Cortex of kidney (tissue), 1 donor: ENCODE measurements at places on chromosomes 16 and 17.

GRCh38 chr16:57818377-57819064 is 16.2 kb upstream of the KIFC3 start:
- DNase-seq = no peak

DNA sequence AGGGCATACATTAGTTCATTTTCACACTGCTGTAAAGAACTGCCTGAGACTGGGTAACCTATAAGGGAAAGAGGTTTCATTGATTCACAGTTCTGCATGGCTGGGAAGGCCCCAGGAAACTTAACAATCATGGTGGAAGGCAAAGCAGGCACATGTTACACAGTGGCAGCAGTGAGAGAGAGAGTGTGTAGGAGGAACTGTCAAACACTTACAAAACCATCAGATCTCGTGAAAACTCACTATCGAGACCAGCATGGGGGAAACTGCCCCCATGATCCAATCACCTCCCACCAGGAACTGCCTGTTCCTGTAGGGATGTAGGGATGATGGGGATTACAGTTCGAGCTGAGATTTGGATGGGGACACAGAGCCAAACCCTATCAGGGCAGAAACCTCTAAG is 17.2 kb downstream of the NUBP1 start:
- no peak for DNase-seq

DNA sequence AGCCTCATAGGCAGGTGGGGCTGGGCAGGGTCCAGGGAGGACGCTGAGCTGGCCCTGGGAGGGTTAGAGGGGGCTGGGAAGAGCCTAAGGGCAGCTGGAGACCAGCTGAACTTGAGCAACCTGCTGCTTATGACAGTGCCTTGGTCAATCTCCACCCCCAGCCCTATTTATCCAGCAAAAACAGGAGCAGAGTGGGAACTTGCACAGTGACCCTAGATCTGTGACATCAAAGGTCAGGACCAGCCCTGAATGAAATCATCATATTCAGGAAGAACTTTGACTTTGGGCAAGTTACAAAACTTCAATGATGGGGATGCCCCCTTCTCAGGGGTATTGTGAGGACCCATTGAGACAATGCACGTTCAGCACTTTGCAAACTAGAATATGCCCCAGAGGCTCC is 9.4 kb downstream of the CD300LF start:
- DNase-seq = no peak

DNA sequence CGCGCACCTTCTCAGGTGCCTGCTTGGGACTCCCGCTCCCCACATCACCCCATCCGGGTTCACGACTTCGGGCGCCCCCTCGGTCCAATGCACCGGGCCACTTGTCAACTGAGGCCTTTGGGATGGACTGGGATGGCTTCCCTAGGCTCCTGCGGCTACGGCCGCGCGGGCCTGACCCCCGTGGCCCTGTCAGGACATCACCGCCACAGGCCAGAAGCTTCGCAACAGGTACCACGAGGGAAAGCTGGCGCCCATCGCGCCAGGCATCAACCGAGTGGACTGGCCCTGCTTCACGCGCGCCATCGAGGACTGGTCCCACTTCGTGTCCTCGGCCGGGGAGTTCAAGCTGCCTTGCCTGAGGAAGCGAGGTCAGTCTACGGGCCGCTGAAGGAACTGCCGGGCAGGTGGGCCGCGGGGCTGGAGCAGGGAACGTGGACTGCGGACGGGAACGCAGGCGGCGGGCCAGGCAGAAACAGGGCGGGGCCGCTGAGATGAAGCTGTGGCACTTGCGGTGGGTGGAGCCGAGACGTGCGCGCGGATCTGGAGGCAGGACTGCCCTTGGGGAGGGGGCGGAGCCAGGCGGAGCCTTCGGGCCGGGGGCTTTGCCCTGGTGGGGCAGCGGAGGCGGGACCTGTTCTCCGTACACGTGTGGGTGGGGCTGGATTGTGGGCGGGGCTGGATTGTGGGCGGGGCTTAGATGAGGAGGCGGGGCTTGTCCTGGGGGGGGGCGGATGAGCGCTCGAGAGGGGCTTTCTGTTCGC is 13.7 kb upstream of the CNGB1 start:
- no peak for DNase-seq

DNA sequence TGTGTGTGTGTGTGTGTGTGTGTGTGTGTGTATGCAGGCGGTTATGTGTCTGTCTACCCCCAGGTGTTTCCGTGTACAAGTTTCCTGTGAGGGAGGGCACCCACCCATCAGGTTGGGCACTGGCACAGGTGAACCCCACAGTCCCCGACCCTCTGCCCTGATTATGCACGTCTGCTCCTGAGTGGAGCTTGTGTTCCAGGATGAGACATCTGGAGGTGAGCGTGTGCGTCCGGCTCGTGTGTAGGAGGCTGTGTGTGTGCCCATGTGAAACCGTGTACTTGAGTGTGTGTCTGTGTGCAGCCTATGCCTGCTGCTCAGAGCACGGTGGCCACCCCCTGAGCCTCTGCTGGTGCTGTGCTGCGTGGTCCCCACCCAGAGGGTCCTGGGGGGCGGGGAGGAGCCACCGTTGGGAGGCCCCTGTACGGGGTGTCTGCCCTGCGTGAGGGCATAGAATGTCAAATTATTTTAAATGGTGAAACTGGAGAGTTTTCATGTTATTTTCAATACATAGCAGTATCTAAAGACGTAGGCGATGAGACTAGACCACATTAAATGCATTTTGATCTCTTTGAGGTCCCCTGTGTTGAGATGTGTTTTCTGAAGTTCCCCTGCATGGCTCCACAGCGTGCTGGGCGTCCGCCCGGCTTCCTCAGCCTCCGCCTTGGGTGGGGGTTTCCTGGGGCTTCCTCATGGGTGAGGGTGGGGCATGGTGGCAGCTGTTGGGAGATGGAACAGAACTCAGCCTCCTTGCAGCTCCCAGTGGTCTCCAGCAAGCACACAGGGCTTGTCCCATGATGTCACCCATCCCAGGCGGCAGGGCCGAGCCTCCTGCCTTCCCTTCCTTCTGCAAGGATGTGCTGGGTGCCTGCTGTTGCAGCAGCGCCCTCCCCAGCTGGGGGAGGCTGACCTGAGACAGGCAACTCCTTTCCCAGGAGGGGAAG is 43.4 kb downstream of the KCNJ12 start:
- no peak for DNase-seq

GRCh38 chr17:78908426-78908825 is 5.4 kb upstream of the CEP295NL start:
- DNase-seq = no peak

GRCh38 chr17:45792995-45793755 is 9.1 kb downstream of the CRHR1 start:
- no peak for DNase-seq

GRCh38 chr16:15573274-15573895 is 69.6 kb downstream of the MARF1 start:
- no peak for DNase-seq

- DNase-seq = no peak
Measured at GRCh38 chr17:19002805-19003542, 1.6 kb downstream of the FAM83G start.
